ENCODE measurements at places on chromosomes 2 and 18.

- DNase-seq = peak; percentile 32
These were observed 12.8 kb upstream of the DNPEP start for GRCh38 chr2:219400562-219400961.

GRCh38 chr2:226187156-226187555 lies 612.5 kb downstream of the IRS1 start:
- DNase-seq = no peak

DNA sequence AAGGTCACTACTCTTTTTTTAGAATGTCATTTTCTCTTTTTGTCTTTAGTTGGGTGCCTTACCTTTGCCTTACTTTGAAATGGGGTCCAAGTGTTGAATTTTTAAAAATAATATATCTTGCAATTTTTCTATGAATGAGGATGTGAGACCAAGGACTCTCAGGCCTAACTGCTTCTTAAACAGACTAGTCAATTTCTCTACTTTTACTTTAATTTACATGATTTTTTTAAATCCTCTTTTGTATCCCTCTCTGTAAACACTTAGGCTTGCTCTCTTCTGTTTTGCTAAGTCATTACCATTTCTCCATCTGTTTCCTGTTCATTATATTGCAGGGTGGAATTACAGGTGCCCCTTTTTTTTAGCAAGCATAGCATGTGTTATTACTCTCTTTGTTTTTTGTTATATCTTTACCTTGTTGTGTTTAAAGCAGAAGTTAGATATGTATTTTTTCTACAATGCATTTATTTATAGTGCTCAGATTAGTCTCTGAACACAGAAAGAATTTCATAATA lies 261.8 kb downstream of the SPAG16 start:
- no peak for DNase-seq

DNA sequence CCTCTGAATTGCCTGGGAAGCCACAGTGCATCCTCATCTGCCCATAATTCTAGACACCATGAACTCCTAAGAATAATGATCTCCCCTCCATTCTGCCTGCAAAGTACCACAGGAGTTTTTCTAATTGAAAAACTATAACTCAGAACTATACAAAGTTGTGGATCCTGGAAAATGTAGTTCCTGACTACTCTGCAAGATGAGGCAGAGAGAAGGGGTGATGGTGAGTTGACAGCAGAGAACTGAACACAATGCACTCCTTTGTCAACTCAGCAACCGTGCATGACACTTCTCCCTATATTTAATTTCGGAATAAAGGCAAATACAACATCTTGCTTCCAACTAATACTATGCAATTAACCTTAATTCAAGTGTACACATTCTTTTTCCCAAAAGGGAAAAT lies 471.1 kb upstream of the FAM98A start:
- no peak for DNase-seq

GRCh38 chr2:168448980-168449379 lies 7.1 kb upstream of the CERS6 start:
- DNase-seq = no peak

DNA sequence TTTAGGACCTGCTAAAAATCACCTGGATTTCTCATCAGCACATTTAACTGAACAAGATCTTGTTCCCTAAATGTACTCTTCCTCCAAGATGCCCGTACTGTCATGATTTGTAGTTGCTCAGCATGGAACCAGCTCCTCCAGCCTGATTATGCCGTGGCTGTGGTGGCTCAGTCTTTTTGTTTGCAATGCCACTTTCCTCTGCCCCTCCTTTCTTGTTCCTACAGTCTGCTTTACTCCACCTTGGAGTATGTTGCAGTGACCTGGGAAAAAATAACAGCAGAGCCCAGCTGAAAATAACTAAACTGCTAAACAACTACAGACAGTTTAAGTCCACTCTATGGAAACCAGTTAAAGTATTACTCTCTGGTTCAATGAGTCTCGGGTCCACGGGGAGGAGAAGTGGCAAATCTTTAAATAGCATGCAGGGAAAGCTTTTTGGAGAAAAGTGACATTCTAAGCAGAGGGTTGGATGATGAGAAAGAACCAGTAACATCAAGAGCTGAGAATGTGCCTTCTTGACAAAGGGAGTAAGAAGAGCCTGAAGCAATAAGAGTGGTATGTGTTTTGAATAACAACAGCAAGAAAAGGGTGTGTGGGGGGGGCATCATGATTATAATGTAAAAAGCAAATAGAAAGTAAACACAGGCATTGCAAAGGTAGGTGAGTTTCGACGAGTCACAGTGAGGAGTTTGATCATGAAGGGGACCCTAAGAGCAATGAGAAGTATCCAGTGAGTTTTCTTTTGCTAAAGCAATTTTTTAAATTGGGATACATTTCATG lies 225.7 kb downstream of the TMX3 start:
- peak; percentile 6 for DNase-seq

- no peak for DNase-seq
These were observed 16.9 kb upstream of the COL6A3 start for GRCh38 chr2:237430861-237431260.

DNA sequence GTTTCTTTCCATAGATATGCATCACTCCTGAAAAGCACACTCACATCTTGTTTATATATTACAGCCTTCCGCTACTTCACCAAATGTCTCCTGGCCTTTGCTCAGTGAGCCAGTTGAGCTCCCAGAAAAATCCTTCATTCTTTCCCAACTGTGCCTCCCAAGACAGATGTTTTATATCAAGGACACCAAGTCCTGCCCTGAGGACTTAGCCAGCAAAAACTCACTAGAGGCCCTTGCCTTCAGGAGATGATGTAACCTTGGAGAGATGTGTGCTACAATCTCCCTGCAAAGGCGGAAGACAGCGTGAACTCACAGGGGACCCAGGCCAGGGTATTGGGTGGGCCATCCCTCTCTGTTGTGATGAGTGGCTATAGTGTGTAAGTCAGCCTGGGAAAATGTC lies 86.1 kb upstream of the CTAGE1 start:
- DNase-seq = peak; percentile 16

DNA sequence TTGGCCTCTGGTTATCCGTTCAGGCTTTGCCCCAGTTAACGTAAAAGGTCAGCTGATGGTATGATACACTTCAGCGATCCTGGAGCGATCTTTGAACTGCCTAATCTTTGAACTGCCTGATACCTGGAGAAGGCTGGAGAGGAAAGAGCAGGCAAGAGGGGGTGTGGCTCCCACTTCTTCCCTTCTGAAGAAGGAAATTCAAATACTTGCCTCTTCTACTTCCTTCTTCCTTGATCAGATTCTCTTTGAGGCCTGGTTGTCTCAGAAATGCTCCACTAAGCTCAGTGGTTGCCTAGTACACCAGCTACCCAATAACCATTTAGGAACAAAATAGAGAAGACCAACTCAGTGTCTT lies 619 bp downstream of the GALM start:
- DNase-seq = no peak

DNA sequence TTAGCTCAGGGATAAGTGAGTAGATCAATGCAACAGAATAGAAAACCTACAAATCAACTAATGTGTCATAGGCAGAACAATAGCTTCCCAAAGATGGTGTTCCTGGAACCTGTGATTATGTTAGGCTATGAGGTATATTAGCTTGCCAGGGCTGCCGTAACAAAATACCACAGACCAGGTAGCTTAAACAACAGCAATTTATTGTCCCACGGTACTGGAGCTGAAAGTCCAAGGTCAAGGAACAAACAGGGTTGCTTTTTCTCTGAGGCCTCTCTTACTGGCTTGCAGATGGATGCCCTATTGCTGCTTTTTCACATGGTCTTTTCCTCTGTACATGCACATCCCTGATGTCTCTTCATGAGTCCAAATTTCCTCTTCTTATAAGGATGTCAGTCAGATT lies 354.9 kb downstream of the TNS1 start:
- DNase-seq = no peak

- peak; percentile 70 for DNase-seq
These were observed 1.1 kb downstream of the MEMO1 start for GRCh38 chr2:32009516-32010256.

Measured in kidney (tissue), 22 donors.